ENCODE measurements at places on chromosomes 5 and 9.

DNA sequence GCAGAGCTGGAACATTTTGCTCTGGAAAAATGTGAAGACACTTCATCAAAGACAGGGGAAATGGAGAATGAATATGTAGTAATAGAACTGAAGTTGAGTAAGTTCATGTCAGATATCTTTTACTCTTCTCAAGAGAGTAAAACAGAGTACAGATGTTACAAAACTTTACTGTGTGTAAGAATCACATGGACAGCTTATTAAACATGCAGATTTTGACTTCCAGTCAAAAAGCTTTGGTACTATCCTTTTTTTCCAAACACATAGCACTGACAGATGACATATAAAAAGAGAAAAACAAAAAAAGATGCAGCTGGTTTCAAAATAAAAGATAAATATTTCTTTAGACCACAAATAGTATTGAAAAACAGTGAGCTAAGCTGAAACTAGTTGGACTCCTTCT, 115.4 kb downstream of the FBN2 start:
- no peak for DNase-seq

DNA sequence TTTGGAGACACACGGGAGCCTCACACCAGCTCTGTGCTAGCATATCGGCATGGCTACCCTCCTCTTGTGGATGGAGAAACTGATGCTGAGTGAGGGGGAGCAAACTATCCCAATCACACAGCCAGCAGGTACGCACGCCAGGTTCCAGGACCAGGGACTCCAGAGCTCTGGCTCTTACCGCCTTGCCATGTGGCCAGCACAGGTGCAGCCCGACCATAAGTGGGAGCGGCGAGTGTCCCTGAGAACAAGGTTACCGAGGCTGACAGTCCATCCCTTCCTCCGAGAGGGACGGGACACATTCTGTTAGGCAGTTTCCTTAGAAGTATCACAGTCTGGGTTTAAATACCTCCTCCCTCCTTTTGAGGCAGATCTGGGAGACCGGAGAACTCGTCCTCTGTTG, 86.0 kb downstream of the PAX5 start:
- no peak for DNase-seq

DNA sequence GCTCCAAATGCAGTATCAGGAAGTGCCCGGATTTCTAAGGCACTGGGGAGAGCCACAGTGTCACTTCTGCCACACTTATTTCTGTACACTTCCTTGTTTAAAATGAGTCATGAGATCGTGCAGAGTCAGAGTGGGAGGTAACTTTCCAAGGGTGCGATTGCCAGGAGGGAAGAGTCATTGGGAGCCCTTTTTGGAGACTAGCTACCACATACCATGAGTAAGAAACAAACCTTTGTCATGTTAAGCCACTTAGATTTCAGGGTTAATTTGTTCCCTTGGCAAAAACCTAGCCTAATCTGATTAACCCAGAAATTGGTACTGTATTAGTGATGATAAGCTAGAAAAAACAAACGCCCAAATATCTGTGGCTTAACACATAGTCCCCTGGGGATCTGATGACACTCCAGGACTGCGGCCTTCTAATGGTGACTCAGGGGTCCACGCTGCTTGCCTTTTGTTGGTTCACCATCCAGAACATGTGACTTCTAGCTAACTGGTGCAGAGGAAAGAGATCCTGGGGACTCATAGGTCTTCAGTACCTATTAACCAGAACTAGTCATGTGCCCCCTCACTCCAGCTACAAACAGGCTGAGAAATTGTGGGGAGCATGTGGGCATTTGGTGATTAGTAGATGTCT, 48.6 kb upstream of the TLE1 start:
- no peak for DNase-seq

DNA sequence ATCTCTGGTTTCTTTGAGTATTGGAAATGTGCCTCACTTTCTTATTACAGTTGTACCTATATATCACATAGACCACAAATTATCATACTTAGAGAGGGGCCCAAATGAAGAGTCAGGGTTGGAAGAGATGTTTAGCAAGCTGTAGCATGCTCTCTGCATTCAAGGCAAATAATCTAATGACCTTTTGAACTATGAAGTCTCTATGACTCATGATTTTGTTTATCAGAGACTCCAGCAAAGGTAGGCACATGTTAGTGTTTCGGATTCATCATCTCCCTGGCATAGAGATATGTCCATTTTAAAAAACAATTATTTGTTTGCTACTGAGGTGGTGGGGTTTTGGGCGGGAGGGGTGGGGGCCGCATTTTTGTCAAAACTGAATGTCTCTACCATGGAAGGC, 2000.1 kb downstream of the EFNA5 start:
- no peak for DNase-seq

DNA sequence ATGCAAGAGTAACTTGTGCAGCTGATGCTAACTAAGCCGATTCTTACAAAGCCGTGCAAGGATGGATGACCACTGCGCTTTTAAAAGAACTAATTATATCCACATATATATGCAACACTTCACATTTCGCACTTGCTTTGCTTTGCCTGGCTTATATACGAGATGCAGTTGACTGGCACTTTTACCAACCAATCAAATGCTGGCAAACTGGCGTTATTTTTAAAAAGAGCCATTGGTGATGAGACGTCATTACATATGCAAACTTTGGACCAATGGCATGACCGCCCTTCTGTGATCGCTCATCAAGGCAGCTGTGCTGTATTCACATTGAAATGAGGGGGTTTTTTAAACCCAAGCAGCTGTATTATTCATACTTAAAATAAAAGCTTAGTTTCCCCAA, 1147.7 kb upstream of the WWC1 start:
- no peak for DNase-seq

DNA sequence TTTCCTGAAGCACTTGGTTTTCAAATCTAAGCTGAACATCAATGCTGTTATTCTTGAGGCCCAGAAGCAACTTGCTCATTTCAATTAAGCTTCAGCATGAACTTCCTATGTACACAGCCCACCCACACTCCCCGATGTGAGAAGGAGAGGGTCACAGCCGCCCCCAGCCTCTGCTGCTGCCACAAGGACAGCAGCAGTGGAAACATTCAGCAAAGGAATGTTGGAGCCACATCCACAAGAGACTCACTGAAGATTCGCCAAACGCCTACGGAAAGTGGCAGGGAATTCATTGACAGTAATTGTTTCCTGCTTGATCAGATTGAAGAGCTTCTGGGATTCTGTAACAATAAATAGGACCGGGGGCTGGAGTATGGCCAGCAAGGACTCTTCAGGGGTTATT, 2.9 kb downstream of the TGFBI start:
- no peak for DNase-seq

GRCh38 chr5:108387758-108388157, 5.9 kb upstream of the FBXL17 start:
- DNase-seq: no peak

DNA sequence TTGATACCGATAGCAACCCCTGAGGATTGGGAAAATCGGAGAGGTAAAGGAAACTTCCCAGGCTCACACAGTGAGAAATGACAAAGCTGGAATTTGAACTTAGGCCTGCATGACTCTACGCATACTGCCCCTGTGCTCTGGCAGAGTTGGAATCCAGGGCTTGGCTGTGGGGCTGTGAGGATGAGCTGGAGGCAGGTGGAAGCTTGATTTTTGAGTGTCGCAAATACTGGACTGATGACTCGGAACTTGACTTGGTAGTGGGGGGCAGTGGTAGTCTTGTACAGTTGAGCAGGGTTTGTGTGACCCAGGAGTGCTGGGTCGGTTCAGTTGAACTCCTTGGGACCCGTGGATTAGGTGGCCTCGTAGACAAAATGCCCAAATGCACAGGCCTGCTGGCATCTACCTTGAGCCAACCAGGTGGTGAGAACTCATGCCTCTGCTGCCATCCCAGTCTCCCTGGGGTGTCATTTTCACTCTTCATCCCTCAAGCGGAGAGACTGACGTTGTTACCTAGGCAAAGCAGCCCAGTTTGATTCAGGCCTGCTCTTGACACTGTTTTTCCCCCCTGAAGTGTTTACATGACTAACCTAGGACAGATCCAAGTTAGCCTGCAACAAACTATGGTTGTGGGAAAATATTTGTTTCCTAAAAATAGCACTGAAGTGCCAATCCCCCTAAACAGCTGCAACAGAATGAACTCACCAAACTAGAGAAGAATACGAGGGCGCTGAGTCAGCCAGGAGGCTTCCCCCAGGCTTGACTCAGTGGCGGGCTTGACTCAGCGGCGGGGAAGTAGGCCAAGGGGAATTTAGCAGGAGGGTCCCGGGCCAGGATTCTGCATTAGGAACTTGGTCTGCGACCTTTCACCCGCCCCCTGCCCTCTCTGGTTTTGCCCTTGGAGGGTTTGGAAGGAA, 45.7 kb upstream of the ORM1 start:
- no peak for DNase-seq
